Vagina (tissue), 2 donors: ENCODE measurements at places on chromosomes 5 and 9.

- no peak for DNase-seq
Observed at GRCh38 chr5:112025757-112026156, 268.8 kb upstream of the NREP start.

- DNase-seq, result no peak
Observed at GRCh38 chr5:100519075-100519474, 16.1 kb upstream of the FAM174A start.

DNA sequence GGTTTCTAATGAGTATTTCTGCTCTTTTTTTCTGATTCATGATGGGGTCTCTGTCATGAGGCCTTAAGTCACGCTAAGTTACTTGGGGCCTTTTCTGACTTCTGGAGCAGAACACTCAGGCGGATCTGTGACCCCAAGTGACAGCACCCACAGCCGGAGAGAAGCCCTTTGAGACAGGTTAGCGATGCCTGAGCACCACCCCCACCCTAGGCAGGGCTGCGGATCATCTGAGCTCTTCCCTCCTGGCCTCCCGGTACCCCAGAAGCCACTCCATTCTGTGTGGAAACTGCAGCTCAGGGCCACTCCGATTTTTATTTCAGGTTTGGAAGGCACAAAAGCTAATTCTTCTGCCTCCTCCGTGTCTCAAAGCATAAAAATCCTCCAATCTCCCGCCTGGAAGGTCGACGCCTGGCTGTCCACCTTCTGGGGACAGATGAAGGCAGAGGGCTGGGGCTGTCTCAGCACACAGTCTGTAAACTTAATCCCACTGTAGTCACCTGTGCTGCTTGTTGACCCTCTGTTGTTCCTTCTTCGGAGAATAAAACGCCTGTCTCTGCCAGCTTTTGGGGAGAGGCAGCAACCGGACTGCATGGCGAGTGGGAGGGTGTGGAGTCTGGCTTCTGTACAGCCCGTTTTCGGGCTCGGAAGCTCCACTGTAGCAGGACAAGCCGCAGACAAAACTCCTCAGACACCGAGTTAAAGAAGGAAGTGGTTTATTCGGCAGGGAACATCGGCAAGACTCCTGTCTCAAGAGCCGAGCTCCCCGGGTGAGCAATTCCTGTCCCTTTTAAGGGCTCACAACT, 88.8 kb downstream of the SPRY4 start:
- DNase-seq, result no peak

GRCh38 chr5:72109062-72109411, 1.8 kb downstream of the MAP1B start:
- DNase-seq, result no peak

DNA sequence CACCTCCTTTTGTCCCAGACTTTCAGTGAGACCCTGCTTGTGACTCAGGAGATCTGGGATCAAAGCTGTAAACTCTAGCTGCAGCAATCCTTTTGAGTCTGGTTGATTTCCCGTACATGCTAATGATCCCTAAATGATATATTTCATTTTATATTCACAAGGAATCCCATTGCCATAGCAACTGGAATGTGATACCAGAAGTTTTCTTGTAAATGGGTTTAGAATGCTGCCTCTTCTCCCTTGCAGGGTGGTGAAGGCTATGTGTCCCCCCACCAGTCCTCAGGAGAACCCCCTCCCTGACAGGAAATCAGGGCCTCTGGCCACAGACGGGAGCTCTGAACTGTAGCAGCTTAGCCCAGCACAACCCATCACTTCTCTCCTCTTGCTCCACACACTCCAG, 215.0 kb downstream of the FSTL4 start:
- DNase-seq, result peak; percentile 64
